ENCODE measurements at places on chromosomes 12 and 14. TPM values are rescaled to one million over a fixed set of nuclear protein-coding genes. Genes with fewer than 3 reads are reported as not detected.

GRCh38 chr12:117207675-117208074, 17.4 kb upstream of the FBXO21 start:
- no peaks in the 10 kb centered on the region for H3K4me1 ChIP-seq
- no peak for DNase-seq
- H3K27ac ChIP-seq, result no peak overlapping the region
- no peaks in the 10 kb centered on the region for H3K36me3 ChIP-seq
- H3K4me3 ChIP-seq, result no peak overlapping the region
- peaks cover 6% of the 10 kb centered on the region for H3K27me3 ChIP-seq

GRCh38 chr14:73717266-73717665, 3.1 kb upstream of the PNMA1 start:
- peak overlapping the region; percentile 17 for H3K27ac ChIP-seq
- peaks cover 32% of the 10 kb centered on the region for H3K4me1 ChIP-seq
- H3K4me3 ChIP-seq, result no peak overlapping the region

- H3K4me3 ChIP-seq, result no peak overlapping the region
- peak overlapping the region; percentile 54 for H3K27ac ChIP-seq
- H3K27me3 ChIP-seq, result no peaks in the 10 kb centered on the region
- peaks cover 29% of the 10 kb centered on the region for H3K4me1 ChIP-seq
These were observed 577 bp upstream of the TPCN1 start for GRCh38 chr12:113220593-113221180.

- peaks cover 10% of the 10 kb centered on the region for H3K4me1 ChIP-seq
- H3K36me3 ChIP-seq, result no peaks in the 10 kb centered on the region
- H3K27me3 ChIP-seq, result no peaks in the 10 kb centered on the region
- no peak overlapping the region for H3K4me3 ChIP-seq
These were observed 44.2 kb upstream of the RASSF3 start for GRCh38 chr12:64566122-64566521.

DNA sequence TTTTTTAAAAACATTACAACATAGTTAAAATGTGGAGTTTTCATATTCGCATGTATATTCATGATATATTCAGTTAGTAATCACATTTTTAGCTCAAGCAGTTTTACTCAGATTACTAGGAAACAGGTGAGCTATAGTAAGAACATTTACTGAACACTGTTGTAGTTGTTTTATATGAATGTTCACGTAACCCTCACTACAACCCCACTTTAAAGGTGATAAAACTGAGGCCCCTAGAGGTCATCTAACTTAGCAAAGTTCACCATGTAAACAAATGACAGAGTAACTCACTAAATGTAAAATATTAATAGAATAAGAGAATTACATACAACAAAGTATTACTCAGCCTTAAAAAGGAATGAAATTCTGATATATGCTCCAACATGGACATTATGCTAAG, 26.0 kb downstream of the RPAP3 start:
- H3K27me3 ChIP-seq, result no peaks in the 10 kb centered on the region
- no peak overlapping the region for H3K4me3 ChIP-seq
- DNase-seq, result no peak
- no peak overlapping the region for H3K27ac ChIP-seq
- H3K4me1 ChIP-seq, result no peaks in the 10 kb centered on the region

DNA sequence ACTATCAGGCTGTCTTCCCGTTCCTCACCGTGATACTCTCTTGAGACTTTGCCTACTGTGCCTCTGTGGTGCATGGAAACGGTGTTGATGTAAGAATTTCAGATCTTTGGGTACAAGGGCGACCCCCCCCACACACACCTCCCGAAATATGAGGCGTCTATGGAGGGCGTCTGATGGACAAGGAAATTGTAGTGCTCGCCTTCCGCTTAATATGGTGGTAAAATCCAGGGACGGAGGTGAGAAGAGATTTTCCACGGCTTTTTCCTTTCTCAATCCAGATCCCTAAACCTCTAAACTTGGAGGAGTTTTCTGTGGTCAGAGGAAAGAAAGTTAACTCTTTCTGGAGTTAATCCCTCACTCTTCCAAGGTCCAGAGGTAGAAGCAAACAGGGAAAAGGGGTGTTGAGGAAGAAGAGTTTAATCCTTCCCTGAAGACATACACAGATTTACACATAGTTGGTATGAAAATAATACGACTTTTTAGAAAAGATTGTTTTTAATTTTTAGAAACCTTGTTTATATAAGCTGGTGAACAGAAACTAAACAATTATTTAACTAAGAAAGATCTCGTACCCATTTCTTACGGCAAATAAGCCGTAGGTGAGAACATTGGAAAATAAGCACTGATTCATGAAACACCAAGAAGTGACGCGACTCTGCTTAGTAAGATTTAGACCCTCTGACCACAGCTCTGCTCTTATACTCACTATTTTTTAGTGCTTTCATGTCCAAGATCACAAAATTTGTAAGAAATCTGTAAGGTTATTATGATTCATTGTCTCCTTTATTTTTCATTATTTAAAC, 23.1 kb upstream of the RNASE12 start:
- H3K27me3 ChIP-seq, result no peaks in the 10 kb centered on the region
- DNase-seq, result peak; percentile 37
- H3K27ac ChIP-seq, result peak overlapping the region; percentile 53
- H3K4me1 ChIP-seq, result no peaks in the 10 kb centered on the region

DNA sequence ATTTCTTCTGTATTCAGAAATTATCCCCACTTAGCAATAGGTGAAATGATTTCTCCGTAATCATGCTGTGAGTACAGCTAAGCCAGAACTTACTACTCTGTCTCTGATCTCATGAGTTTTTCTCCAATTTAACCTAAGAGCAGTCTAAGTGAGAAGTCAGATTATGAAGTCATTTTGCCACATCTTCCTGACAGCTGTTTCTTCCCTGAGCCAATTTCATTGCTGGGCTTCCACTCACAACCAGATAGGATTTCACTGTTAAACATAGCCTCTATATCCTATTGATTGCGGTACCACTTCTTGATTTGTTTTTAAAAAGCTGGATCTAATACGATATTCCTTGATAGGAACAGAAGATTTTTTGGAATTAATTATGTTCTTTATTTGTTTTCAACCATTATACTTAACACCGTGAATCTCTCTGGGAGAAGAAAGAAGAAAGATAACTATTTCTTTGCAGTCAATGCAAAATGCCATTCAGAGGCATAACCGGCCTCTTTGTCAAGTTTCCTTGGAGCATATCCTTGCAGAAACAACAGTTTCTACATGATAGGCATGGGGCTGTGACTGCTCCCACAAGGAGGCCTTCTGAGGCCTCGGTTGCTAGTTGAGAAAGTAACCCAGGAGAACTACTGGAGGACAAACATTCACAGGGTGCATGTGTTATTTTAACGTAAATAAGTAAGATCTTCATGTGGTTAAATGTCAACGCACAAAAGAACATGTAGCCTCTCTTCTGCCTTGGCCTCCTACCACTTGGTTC, 212.2 kb downstream of the NPAS3 start:
- no peaks in the 10 kb centered on the region for H3K4me1 ChIP-seq
- no peaks in the 10 kb centered on the region for H3K27me3 ChIP-seq

DNA sequence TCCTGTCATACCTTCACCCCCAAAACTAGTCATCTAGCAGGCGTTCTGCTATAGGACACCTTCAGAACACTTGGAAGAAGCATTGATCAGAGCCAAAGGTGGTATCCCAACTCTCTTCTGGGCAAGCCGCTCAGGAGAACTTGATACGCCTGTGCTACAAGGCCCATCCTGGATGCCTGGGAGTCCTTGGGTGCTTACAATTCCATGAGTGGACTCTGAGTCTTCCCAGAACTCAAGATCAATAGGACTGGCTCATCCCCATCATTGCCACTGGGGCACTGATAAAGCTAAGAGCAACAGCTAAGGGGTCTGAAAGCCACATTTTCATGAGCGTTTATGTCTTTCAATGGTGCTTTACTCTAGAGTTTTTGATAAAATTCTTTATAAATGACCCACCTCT, 1.9 kb downstream of the SPTB start:
- peaks cover 18% of the 10 kb centered on the region for H3K27me3 ChIP-seq
- H3K36me3 ChIP-seq, result no peaks in the 10 kb centered on the region
- H3K4me1 ChIP-seq, result peaks cover 17% of the 10 kb centered on the region
- no peak for DNase-seq
- no peak overlapping the region for H3K27ac ChIP-seq

DNA sequence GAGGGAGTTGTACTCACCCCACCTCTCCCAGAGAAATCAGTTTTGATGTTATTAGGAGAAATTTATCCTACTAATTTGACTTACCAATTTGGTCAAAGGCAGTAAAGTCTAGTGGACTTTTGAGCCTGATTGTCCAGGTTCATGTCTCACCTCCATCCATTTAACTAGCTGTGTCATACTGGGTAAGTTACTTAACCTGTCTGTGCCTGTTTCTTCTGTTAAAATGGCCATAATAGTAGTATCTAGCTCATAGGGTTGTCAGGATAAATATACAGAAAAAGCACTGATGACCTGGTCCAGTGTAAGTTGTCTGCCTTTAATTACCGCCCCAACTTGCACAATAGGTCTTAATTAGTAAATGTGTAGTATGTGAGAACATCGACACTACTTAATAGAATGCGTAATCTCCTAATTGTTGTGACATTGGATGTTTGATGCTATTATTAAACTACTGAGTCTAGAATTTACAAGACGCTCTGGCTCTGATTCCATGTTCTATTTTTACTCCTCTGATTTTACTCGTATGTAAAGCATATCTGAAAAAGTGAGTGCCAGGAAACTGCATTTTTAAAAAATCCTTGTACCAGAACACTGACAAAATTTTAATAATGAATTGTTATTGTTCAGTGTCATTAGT, 1.5 kb downstream of the RAB21 start:
- peak overlapping the region; percentile 39 for H3K4me3 ChIP-seq
- peaks cover 5% of the 10 kb centered on the region for H3K27me3 ChIP-seq
- no peaks in the 10 kb centered on the region for H3K36me3 ChIP-seq
- peak overlapping the region; percentile 90 for H3K27ac ChIP-seq
- no peak for DNase-seq
- peaks cover 19% of the 10 kb centered on the region for H3K4me1 ChIP-seq

- H3K27me3 ChIP-seq, result no peaks in the 10 kb centered on the region
- H3K4me1 ChIP-seq, result no peaks in the 10 kb centered on the region
- no peak for DNase-seq
- no peak overlapping the region for H3K4me3 ChIP-seq
- no peaks in the 10 kb centered on the region for H3K36me3 ChIP-seq
These were observed 334.0 kb downstream of the NUAK1 start for GRCh38 chr12:105804591-105805265.

- no peak overlapping the region for H3K4me3 ChIP-seq
- no peaks in the 10 kb centered on the region for H3K4me1 ChIP-seq
- DNase-seq, result peak; percentile 69
- H3K36me3 ChIP-seq, result no peaks in the 10 kb centered on the region
- no peak overlapping the region for H3K27ac ChIP-seq
These were observed 70.2 kb upstream of the ZFP36L1 start for GRCh38 chr14:68862954-68863594.

GRCh38 chr14:37824939-37825712, 229.7 kb downstream of the TTC6 start:
- H3K27me3 ChIP-seq, result no peaks in the 10 kb centered on the region
- H3K27ac ChIP-seq, result no peak overlapping the region
- no peak overlapping the region for H3K4me3 ChIP-seq
- no peak for DNase-seq
- no peaks in the 10 kb centered on the region for H3K4me1 ChIP-seq

GRCh38 chr12:106359646-106360399, 2.3 kb downstream of the POLR3B start:
- H3K4me3 ChIP-seq, result no peak overlapping the region
- H3K4me1 ChIP-seq, result peaks cover 23% of the 10 kb centered on the region

DNA sequence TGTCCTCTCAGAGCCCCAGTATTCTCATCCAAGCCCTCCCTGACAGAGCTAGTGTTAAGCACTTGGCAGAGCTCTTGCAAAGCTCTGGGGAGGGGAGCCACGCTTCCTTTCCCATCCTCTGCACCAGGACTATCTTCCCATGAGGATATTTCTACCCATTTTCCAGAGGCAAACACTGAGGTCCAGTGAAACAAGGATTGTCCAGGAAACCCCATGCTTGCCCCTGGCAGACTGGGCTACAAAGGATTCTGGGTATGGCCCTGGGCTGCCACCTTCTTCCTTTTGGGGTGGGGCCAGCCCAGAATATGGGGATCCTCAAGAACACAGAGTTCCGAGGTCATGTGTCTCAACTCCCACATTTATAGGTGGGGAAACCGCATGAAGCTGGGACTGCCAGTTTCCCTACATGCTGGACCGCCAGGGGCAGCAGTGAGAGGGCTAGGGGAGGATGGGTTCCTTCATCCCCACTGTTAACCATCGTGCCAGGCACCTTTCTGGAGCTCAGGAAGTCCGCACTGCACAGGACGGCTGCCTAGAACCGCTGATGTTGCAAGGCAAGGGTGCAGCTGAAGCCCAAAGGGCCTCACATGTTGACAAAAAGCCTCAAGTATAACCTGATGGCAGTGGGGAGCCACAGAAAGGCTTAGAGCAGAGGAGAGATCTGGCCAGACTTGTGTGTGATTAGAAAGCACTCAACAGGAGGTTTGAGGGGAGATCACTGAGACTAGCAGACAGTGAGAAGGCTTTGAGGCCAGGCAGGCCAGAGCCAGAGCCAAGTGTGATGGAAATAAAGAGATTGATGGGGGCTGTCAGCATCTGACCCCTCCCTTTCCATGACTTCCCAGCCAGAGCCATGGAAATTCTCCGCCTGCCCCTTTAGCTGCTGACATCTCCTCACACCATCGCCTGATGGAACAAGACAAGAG, 5.5 kb upstream of the CCDC85C start:
- no peak for DNase-seq
- H3K27me3 ChIP-seq, result no peaks in the 10 kb centered on the region
- peaks cover 5% of the 10 kb centered on the region for H3K4me1 ChIP-seq
- H3K27ac ChIP-seq, result no peak overlapping the region
- H3K4me3 ChIP-seq, result no peak overlapping the region
- no peaks in the 10 kb centered on the region for H3K36me3 ChIP-seq

- no peak overlapping the region for H3K27ac ChIP-seq
- H3K27me3 ChIP-seq, result peaks cover 9% of the 10 kb centered on the region
- no peaks in the 10 kb centered on the region for H3K4me1 ChIP-seq
- H3K4me3 ChIP-seq, result no peak overlapping the region
- H3K36me3 ChIP-seq, result no peaks in the 10 kb centered on the region
These were observed 11.5 kb downstream of the ASPG start for GRCh38 chr14:104096751-104097700.

GRCh38 chr12:87812030-87812429, 217.2 kb downstream of the C12orf50 start:
- H3K27me3 ChIP-seq, result no peaks in the 10 kb centered on the region
- H3K36me3 ChIP-seq, result no peaks in the 10 kb centered on the region
- peaks cover 4% of the 10 kb centered on the region for H3K4me1 ChIP-seq
- H3K4me3 ChIP-seq, result no peak overlapping the region
- no peak for DNase-seq

- no peak overlapping the region for H3K4me3 ChIP-seq
- no peaks in the 10 kb centered on the region for H3K36me3 ChIP-seq
- H3K27ac ChIP-seq, result no peak overlapping the region
- no peaks in the 10 kb centered on the region for H3K4me1 ChIP-seq
- H3K27me3 ChIP-seq, result no peaks in the 10 kb centered on the region
- no peak for DNase-seq
These were observed 420.2 kb downstream of the SLC6A15 start for GRCh38 chr12:84492351-84492883.

The DRAM1 gene
- total RNA-seq, result 4.3 TPM

The STYK1 gene
- not detected for total RNA-seq

The BMAL2 gene
- 1.5 TPM for total RNA-seq

The FAM181A gene
- not detected for total RNA-seq

The WIF1 gene
- 3.8 TPM for total RNA-seq

The NTF3 gene
- total RNA-seq, result 0.28 TPM

The PIWIL1 gene
- total RNA-seq, result 0.39 TPM

The LRRC10 gene
- total RNA-seq, result not detected

The C14orf39 gene
- not detected for total RNA-seq

The GLIPR1L1 gene
- not detected for total RNA-seq
